ENCODE measurements at places on chromosomes 13 and 19. TPM values are rescaled to one million over a fixed set of nuclear protein-coding genes. Genes with fewer than 3 reads are reported as not detected.
A peak's percentile ranks its signal among the peaks of the same experiment; 100 is the strongest.

DNA sequence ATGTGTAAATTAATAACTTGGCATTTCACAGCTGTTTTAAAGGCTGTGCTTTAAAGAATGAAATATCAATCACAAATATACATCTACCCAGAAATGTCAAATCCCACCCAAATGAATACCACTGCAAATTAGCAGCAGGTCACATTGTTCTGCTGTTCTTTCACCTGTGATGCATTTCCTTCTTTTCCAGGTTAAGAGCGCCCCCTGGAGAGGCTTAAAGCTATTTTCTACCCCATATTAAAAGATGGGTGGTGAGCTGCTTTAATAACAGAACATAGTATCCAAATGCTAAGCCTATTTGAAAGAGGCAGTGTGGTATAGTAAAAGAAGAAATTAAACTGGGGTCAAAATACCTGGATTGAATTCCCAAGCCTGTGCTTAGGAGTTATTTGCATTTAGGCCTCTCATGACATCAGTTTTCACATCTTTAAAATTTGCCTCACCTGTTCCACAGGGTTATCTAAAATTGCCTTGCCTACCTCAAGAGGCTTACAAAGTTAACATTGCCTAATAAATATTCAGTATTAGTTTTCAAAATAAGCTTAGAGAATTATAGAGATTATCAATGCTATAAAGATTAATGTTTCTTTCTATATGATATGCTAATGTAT, 396.9 kb upstream of the SLITRK5 start:
- DNase-seq, result peak; percentile 63

GRCh38 chr13:105925496-105925895, 610.0 kb downstream of the EFNB2 start:
- DNase-seq, result no peak

The ETFB gene
- 194 TPM for total RNA-seq

The EHD2 gene
- total RNA-seq, result 0.49 TPM
